Hindlimb muscle (tissue), 1 donor: ENCODE measurements at places on chromosomes 1 and 21. TPM values are rescaled to one million over a fixed set of nuclear protein-coding genes. Genes with fewer than 3 reads are reported as not detected.

The C1QTNF12 gene
- 3.6 TPM for polyA plus RNA-seq

The OXCT2 gene
- 0.37 TPM for polyA plus RNA-seq

The EXTL1 gene
- polyA plus RNA-seq: 4.2 TPM

The OPTC gene
- polyA plus RNA-seq: not detected

The SLFNL1 gene
- polyA plus RNA-seq: 0.68 TPM
